ENCODE measurements at places on chromosomes 12 and 14.

- no peak for DNase-seq
Measured at GRCh38 chr14:34328178-34328577, 133.9 kb downstream of the SPTSSA start.

GRCh38 chr14:101029668-101030290 is 126.3 kb upstream of the RTL1 start:
- no peak for DNase-seq

GRCh38 chr12:7395950-7396349 is 48.0 kb downstream of the CD163L1 start:
- DNase-seq = no peak

GRCh38 chr14:99382781-99383471 is 97.7 kb downstream of the SETD3 start:
- no peak for DNase-seq

GRCh38 chr14:85027681-85028370 is 502.1 kb upstream of the FLRT2 start:
- no peak for DNase-seq

GRCh38 chr14:23450379-23450778 is 14.9 kb upstream of the MYH7 start:
- DNase-seq = no peak

GRCh38 chr14:95434121-95434520 is 82.3 kb downstream of the SYNE3 start:
- no peak for DNase-seq

DNA sequence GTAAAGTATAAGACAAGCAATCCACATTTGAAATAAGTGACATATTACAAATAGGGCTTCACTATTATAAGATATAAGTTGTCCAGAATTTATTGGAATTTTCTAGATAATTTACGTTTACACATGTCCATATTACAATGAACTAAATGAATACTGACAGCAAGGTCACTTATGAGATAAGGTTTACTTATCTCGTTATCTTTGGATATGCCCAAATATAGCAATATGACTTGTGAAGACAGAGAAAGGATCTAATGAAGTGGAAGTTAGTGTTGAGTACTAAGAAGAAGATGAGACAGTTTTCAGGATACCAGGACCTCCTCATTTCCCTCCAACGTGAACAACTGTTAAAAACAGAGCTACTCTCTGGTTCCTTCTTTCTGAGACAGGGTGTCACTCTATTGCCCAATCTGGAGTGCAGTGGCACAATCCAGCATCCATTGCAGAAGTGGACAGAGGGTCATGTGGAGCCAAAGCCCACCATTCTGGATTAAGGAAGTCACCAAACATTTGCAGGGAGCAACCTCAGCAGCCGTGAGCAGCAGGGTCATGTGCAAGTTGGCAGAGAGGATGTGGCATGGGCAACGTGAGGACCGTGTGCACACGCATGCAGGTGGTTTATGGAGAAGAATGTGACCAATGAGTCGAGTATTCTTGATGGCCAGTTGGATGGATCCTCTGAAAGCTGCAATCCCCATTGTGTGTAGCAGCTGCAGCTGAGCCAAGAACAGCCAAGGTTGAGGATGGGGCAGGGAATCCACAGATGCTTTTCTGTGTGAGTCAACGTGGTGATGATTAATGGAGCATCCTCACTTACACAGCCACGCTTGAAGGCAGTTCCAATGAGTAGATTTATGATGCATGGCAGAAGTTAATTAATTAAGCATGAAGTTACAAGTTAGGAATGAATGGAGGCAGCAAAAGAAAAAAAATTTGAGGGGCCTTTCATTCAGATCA is 111.0 kb downstream of the BICD1 start:
- peak; percentile 14 for DNase-seq

DNA sequence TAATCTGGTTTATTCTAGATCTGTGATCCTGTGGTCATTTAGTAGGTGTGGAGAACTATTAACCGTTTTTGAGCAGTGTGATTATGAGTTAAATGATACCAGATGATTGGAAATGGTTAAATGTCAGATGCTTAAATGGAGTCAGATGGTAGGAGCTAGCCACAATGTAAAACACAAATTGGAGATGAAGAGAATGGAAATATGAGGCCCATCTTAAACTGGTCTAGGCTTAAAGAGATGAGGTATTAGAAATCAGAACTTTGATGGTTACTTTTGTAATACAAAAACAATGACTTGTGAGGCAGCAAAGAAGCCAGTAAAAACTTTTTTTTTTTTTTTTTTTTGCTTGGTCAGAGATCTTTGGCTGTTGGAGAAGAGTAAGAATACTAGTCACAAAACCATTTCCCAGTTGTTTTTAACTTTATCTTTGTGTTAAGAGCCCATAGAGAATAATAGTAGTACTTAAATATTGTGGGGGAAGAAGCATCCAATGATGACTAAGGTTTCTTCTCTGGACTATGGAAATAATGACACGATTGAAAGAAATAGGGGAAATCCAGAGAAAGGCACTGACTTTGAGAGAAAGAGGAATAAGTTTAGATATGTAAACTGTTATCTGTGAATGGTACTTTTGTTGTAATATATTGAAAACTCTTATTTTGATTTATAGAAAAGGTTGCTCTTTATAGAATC is 95.9 kb downstream of the WNK1 start:
- peak; percentile 44 for DNase-seq

- DNase-seq = no peak
Measured at GRCh38 chr12:58342736-58343135, 401.4 kb downstream of the ATP23 start.

GRCh38 chr14:79840103-79840502 is 371.2 kb downstream of the DIO2 start:
- DNase-seq = no peak

DNA sequence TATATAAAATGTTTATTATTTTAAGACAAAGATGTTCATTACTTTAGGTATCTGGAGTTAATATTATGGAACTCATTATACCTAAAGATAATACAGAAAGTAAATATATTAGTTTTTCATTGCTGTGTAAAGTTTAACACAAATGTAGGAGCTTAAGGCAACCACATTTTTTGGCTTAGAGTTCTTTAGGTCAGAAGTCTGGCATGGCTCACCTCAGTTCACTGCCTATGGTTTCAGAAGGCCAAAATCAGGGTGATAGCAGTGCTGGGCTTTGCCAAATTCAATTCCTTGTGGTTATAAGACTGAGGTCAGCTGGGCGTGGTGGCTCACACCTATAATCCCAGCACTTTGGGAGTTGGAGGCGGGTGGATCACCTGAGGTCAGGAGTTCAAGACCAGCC is 35.5 kb upstream of the PRPF39 start:
- no peak for DNase-seq

- DNase-seq = no peak
Measured at GRCh38 chr12:117878605-117879004, 90.2 kb downstream of the KSR2 start.

GRCh38 chr14:101876555-101876938 is 87.8 kb upstream of the DYNC1H1 start:
- DNase-seq = peak; percentile 93

GRCh38 chr12:83826112-83826511 is 1086.5 kb downstream of the SLC6A15 start:
- DNase-seq = no peak

- no peak for DNase-seq
Measured at GRCh38 chr12:25558586-25558985, 5.5 kb upstream of the LMNTD1 start.

- DNase-seq = no peak
Measured at GRCh38 chr14:91511043-91511383, 903 bp upstream of the PPP4R3A start.

- peak; percentile 88 for DNase-seq
Measured at GRCh38 chr12:2795291-2796186, 769 bp downstream of the FKBP4 start.

DNA sequence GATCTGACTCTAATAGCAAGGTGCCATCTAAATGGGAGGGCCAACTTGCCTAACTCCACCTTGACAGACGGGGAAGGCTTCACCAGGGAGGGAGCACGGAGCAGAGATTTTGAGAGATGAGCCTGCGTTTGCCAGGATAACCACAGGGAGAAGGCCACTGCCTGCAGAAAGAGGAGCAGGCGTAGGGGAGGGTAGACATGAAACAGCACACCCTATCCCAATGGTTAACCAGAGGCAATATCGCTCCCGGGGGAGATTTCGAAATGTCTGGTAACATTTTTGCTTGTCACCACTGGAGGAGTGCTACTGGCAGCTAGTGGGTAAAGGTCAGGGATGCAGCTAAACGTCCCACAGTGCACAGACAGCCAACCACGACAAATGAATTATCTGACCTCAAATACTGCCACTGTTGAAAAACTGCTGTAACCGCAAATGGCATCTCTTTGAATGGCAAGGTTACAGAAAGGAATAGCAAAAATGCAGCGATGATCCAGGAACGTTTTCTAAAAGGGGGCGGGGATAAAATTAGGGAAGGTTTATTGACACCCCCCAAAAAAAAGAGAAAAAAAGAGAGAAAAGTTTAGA is 126.0 kb upstream of the ATF7IP start:
- DNase-seq = peak; percentile 46

- DNase-seq = no peak
Measured at GRCh38 chr12:1650978-1651361, 21.9 kb downstream of the WNT5B start.

- no peak for DNase-seq
Measured at GRCh38 chr12:126582231-126582630, 1517.0 kb downstream of the AACS start.

DNA sequence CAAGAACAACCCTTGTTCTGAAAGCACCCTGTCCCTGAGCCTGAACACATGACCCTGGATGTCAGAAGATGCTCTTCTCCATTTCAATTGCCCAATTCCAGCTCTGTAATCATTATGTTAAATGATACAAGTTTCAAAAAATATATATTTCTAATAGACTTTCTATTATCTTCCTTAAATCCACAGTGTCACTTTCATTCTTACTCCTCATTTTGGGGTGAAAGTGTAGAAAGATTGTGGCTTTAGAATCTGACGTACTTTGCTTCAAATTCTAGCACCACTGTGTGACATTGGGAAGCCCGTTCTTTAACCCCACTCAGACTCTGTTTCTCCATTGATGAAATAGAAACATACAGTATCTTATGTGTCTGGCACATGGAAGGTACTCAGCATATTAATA is 83.2 kb downstream of the ETV6 start:
- no peak for DNase-seq

DNA sequence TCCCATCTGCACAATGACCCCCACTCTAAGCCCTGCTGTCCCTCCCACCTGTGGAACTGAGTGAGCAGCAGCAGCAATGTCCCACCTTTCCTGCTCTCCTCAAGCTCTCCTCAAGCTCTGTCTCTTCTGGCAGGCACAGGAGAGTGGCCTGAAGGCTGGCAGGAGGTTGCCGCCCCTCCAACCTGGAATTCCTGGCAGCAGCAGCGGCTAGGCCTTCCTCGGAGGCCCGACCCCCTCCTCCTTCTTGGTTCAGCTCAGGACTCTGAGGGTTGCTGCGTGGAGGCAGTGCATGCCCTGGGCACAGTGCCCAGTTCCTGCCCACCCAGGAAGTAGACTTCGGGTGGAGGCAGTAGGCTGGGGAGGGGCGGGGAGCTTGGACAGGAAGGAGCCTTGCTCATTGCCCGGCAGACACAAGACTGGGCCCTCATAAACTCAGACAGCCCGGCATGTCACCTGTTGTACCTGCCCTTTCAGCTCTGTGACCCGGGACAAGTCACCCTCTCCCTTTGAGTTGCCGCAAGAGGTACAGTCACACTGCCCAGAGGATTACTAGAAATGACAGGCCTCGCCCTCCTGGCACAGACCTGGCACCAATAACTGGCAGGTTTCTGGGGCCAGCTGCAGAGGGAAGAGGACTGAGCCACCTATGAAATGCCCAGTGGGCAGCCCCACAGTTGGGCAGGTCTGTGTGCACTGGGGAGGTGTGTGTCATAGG is 2.1 kb upstream of the SERPINA1 start:
- DNase-seq = peak; percentile 48

DNA sequence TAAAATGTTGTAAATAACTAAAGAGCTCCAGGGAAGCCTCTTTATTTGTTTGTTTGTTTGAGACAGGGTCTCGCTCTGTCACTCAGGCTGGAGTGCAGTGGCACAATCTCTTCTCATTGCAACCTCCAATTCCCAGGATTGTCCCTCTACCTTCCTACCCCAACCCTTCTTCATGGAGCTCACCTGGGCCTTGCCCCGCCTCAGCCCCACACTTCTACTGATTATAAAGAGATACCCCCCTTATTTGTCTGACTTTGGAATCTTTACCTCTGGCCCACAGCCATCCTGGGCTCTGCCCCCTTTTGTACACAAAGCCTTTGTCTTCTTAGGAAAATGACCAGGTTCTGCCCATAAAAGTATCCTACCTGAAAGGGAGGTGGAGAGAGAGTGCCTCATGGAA is 9.1 kb upstream of the BLTP3B start:
- no peak for DNase-seq

- peak; percentile 85 for DNase-seq
Measured at GRCh38 chr12:59121451-59121850, 201.1 kb upstream of the LRIG3 start.

DNA sequence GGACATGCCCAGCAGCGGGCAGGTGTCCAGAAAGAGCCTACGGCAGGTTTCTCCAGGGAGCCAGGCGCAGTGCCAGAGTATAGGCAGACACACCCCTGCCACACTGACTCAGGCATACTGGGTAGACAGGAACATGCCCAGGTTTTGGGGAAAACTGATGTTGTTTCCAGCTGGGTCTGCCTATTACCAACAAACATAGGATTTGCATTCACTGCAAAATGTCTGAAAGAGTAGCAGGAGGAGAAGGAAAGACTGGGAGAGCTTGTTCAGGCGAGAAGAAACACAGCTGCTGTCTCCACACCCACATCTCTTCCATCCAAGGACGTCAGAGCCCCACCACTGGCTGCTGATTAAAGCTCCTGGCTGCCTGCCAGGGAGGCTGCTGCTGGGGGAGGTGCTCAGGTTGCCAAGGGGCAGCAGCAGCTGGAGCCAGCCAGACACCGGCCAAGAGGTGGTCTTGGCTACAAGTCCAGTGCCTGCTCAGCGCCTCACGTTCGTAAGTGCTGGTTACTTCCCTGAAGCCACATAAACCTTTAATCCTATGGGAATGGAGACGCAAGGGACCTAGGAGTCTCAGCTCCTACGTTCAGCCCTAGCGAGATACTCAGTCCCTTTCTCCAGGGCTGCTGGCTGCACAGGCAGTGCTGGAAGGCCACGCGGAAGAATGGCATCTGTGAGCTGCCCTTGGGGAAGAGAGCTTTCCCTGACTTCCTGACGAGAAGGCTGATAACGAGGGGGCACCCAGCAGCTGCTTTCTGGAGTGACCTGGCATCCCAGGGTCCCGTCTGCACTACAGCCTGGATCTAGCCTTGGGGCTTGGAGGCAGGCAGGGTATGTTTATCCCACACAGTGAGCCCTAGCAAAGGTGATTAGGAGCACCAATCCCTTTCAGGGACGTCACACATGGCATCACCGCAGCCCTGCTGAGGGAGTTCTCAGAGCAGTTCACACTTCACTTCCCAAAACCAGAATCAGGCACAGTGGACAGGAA is 58.1 kb downstream of the PLEKHG3 start:
- DNase-seq = peak; percentile 95

- DNase-seq = no peak
Measured at GRCh38 chr14:75393794-75394193, 34.0 kb upstream of the JDP2 start.
